NCI-H1694 treated with DMSO at 0.1 percent for 48 hours (cell line): ENCODE measurements at places on chromosomes 5 and 9.

- DNase-seq, result no peak
Observed at GRCh38 chr9:81512641-81513040, 176.7 kb downstream of the TLE1 start.

DNA sequence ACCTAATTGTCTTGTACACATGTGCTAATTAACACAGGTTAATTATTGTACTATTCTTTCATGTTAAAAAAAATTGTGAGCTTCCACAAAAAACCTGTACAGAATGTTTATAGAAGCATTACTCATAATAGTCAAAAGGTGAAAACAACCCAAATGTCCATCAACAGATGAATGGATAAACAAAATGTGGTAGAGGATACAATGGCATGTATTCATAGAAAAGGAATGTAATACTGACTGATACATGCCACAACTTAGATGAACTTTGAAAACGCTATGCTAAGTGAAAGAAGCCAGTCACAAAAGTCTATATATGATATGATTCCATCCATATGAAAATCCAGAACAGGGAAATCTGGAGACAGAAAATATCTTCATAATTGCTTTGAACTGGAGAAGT is 25.6 kb downstream of the RRAGA start:
- no peak for DNase-seq

GRCh38 chr9:81497091-81497490 is 192.3 kb downstream of the TLE1 start:
- DNase-seq, result no peak

DNA sequence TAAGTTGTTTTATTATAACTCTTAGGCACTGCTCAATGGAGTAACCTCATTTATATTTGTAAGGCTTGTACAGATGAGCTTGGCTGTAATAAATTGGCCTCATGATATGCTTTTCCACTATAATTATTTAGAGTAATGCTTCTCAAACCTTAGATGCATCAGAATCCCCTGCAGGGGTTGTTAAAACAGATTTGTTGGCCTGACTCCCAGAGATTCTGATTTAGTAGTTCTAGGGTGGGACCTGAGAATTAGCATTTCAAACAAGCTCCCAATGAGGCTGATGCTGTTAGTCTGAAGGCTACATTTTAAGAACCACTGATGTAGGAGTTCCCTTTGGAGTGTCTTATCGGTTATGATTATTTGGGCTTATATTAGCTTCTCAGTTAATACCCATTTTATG is 38.2 kb upstream of the ARSB start:
- DNase-seq, result peak; percentile 51

DNA sequence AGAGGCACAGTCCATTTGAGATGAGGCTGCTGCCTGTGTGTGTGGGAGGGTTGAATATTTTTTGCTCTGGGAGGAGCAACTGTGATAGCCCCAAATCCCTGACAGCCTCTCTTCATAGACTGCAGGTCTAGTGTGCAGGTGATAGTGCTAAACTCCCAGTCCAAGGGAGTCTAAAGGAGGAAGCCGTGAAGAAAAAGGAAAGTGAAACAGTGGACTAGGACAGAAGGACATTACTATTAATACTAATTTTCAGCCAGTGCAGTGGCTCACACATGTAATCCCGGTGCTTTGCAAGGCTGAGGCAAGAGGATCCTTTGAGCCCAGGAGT is 295.0 kb downstream of the PDE4D start:
- no peak for DNase-seq

- peak; percentile 68 for DNase-seq
Observed at GRCh38 chr9:31839273-31839672, 545.2 kb upstream of the ACO1 start.

DNA sequence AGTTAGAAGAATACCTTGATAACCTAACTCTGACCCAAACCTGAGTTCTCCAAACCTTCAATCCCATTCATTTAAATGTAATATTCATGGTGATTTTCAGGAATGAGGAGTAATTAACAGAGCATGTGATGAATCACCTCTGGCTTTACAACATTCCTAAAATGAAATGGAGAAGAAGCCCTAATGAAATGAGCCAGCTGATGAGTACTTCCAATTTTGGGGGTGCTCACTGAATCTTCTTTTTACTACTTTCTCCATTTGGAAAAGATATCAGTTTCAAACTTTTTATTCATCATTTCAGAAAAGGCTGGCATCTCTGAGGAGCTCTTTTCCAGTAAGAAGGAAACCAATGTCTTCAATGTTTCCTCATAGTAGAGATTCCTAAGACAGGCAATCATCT is 2.9 kb upstream of the SPINK5 start:
- DNase-seq, result no peak

GRCh38 chr5:73494721-73495120 is 3.5 kb upstream of the BTF3 start:
- no peak for DNase-seq

DNA sequence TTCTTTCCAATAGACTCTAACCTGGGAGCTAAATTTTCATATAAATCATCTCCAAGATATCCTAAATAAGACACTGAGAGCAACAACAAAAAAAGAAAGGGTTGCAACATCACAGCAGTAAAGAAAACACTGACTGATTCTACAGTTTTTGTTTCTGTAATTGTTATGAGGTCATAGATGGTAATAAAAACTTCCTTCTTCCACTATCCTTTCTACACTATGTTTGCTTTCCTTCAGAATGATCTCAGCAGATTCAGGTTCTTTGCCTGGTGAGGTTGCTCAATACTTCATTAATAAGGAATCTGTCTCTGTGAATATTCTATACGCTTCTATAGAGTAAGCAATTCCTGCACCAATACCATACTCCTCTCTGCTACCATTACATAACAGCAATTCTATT is 835.6 kb upstream of the GRAMD2B start:
- DNase-seq, result no peak

DNA sequence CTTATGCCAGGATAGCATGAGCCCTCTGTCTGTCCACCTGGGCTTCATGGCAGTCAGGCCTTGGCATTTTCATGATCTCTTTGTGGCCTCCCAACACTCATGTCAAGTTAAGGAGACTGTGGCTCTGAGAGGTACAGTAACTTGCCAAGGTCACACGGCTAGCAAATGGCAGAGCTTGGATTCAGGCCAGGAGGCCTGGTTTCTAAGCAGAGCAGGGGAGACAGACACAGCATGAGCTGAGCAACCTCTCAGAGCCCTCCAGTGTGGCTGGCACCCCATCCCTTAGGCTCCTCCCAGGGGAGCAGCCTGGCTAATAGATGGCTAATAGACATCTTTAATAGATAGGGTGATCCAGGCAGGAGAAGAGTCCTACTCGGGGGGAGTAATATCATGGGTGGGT is 4.1 kb downstream of the SYNPO start:
- DNase-seq, result peak; percentile 17

DNA sequence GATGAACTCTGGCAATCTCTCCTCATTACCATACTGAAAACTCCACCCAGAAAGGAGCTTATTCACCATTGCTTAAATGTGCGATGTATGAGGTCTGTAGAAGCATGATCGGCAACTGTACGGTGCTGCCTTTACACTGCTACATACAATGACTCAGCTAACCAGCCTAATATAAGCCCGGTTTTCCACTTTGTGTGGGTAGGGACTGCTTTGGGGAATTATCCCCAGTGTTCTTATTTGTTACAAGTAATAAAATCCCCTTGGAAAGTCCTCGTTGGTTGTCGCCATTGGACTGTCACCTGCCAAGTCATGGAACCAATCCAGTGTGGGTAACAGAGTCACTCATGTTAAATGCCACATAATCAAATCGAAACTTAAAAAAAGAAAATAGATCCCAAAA is 23.5 kb upstream of the TENT2 start:
- no peak for DNase-seq

- no peak for DNase-seq
Observed at GRCh38 chr5:126441230-126441629, 18.0 kb downstream of the GRAMD2B start.

- no peak for DNase-seq
Observed at GRCh38 chr9:5870691-5871090, 20.0 kb upstream of the MLANA start.

DNA sequence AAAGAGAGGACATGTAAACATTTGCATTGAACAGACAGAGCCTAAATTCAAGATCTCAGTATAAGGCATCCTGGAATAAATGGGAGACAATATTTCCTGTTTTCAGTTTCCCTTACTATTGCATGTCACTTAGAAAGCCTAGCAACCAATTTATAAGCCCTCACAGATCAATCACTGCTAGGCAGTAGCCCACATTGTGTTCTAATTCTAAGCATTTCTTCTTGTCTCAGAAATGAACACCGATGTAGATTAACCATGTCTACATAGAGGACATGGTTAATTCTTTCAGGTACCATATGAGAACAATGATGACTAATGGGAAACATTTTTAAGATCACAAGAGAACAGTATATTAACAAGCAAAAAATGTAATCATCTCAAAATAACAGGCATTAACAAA is 79.6 kb upstream of the HMHB1 start:
- no peak for DNase-seq

- no peak for DNase-seq
Observed at GRCh38 chr9:36436909-36437308, 36.8 kb upstream of the RNF38 start.

DNA sequence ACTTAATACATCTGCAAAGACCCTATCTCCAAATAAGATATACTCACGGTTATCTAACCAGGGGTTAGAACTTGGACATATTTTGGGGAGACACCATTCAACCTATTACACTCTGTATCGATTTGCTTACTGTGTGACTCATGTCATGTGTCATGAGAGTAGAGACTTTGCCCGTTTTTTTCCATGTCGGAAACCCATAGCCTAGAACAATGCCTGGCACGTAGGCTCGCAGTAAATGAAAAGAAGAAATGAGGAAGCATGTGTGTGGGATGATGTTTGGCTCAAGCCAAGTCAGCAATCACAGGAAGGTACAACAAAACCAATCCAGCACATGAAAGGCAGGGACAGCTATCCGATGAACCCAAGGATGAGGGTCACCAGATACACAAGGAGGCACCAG is 94.6 kb upstream of the DNAH5 start:
- DNase-seq, result no peak

DNA sequence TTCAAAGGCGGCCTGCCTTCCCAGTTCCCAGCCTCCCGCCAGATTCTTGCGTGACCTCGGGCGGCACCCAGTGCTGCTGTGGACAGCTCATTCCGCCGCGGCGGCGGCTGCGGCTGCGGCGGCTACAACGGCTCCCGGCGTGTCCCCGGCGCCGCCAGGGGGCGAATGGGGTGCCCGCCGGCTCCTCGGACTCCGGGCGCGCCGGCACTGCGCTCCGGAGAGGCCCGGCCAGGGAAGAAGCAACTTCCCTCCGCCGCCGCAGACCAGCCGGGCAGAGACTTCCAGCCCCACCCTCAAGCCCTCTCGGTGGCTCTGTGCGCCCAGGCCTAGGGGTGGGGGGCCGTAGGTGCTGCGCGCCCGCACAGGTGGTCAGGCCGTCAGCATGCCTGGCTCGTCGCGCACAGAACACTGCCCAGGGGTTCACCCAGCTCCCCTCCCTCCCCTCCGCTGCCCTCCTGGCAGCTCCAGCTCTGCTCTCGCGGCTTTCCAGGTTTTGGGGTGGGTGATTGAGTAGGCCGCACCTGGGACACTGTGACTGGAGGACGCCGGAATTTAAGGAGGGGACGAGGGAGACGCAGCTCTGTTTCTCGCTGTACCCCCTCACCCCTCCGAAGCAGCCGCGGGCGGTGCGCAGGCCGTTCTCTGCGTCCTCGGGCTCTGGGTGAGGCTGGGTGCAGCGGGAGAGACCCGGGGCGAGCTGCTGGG is 20.2 kb downstream of the IGIP start:
- no peak for DNase-seq

DNA sequence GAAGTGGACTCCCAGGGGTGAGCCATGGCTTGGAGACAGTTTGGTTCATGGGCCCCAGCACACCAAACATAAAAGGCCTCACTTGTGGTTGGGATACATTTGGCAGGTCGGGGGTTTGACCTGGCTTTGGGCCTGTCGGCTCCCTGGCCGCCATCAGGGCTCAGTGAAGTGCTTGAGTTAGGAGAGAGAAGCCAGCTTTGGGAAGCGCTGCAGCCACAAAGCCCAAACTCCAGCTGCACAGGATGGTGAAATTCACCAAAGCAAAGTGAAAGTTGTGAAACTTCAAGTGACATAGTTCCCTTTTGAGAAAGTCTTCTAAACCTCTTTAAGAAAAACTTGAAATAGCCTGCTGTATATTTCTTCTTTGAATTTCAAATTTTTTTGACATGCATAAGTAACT is 27.5 kb downstream of the SLC46A2 start:
- no peak for DNase-seq

GRCh38 chr5:42628821-42629220 is 127.8 kb upstream of the CCDC152 start:
- DNase-seq, result no peak

- DNase-seq, result no peak
Observed at GRCh38 chr5:152181461-152181860, 223.6 kb downstream of the NMUR2 start.
